NCI-H748 treated with DMSO at 0.1 percent for 48 hours (cell line): ENCODE measurements at places on chromosomes 11 and 22.

GRCh38 chr11:10818594-10818993 lies 9.9 kb upstream of the EIF4G2 start:
- no peak for DNase-seq

GRCh38 chr11:122803306-122803705 lies 35.0 kb upstream of the CRTAM start:
- DNase-seq, result no peak

GRCh38 chr22:23849009-23850006 lies 8.4 kb upstream of the SLC2A11 start:
- DNase-seq, result peak; percentile 51

- DNase-seq, result peak; percentile 43
Measured at GRCh38 chr22:31350410-31350863, 4.3 kb upstream of the PATZ1 start.

- no peak for DNase-seq
Measured at GRCh38 chr11:119447664-119448242, 24.8 kb upstream of the THY1 start.

DNA sequence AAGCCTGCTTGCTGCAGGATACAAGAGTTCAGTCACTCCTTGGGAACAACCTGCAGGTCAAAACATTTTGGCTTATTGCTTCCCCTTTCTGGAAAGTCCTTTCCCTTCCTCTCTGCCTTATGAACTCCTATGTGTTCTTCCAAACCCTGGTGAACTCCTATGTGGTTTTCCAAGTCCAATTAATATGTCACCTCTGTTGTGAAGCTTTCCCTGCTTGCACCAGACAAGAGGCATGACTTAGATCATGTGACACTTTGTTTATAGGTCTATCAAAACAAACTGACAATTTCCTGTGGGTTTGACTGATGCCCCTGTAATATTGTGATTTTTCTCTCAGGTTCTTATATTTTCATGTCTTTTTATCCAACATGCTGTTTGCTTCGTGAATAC lies 64.2 kb downstream of the ENDOD1 start:
- DNase-seq, result no peak

DNA sequence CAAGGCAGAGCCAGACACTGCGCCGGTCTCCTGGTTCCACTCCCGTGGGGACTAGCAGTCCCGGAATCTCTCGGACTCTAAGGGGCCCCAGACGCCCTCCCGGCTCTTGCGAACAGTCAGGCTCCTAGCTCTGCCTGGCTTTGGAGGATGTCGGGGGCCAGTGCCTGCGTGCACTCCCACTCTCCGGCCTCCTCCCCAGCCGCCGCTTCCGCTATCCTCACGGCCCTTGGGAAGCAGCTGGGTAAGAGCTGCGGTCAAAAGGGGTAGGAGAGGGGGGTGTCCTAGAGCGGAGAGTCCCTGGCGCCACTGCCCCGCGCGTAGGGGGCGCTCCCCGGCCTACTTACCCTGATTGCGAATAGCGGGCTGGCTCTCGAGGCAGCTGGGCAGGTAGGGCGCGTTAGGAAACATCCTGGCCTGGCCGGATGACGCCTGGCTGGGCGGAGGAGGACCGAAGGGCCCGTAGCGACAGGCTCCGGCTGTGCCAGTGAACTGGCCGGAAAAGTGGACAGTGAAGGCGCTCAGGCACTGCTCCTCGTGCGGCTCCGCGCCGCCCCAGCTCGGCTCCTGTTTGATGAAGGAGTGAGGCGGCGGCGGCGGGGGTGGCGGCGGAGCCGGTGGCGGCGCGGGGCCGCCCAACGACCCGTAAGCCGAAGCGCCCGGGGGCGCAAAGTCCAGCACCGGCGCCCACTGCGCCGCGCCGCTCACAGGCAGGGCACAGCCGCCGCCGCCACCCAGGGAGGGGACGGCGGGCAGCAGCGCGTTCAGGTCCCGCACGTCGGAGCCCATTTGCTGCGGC lies 785 bp downstream of the WT1 start:
- DNase-seq, result no peak

GRCh38 chr11:117851106-117851505 lies 25.4 kb downstream of the FXYD6 start:
- DNase-seq, result no peak
